ENCODE measurements at places on chromosomes 3 and 15. TPM values are rescaled to one million over a fixed set of nuclear protein-coding genes. Genes with fewer than 3 reads are reported as not detected.

The GPX1 gene
- 603 TPM for total RNA-seq

The LTK gene
- total RNA-seq, result 8.6 TPM

The CIDEC gene
- total RNA-seq, result not detected

The THAP10 gene
- 1.6 TPM for total RNA-seq

The PRRT3 gene
- total RNA-seq, result 6.3 TPM

The NOX5 gene
- 2.1 TPM for total RNA-seq

The PRSS50 gene
- total RNA-seq, result 0.34 TPM

The GOLGA6L24 gene
- not detected for total RNA-seq

The CTNNB1 gene
- 332 TPM for total RNA-seq

DNA sequence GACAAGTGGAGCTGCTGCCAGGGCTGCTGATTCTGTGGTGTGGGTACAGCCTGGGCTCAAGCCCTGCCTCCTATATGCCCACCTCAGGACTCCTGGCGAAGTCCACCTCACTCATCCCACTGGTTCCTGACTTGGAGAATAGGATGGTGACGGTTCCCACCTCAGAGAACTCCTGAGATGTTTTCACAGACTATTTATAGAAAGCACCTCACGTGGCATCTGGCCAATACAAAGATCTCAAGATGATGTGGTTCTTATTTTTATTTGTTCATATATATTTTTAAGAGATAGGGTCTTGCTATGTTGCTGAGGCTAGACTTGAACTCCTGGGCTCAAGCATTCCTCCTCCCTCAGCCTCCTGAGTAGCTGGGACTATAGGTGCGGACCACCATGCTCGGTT is 236.9 kb upstream of the BHLHE40 start:
- DNase-seq, result no peak

GRCh38 chr3:152300029-152300731 is 31.5 kb downstream of the MBNL1 start:
- DNase-seq, result no peak

- DNase-seq, result no peak
These were observed 12.6 kb downstream of the ATP2C1 start for GRCh38 chr3:130906374-130906995.

GRCh38 chr3:171508206-171508605 is 48.0 kb upstream of the TNIK start:
- DNase-seq, result no peak

DNA sequence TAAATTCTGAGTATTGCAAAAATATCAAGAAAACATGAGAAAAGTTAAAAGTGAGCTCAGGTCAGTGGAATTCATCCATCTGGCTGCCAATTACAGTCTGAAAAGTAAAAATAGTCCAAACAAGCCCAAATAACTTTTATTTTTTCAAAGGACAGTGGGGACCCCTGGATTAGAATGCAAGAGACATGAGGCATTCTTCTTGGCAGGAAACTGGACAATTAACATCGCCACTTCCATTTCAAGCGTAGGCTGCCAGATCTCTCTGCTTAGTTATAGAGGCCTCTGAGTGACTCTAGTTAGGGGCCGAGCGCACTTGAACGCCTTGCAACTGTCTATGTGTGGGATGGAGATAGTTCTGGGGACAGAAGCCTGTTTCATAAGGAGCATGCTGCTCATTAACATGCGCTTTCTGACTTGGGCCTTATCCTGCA is 189.1 kb downstream of the GHSR start:
- no peak for DNase-seq

GRCh38 chr3:161100994-161101393 is 4.2 kb downstream of the B3GALNT1 start:
- DNase-seq, result peak; percentile 68

DNA sequence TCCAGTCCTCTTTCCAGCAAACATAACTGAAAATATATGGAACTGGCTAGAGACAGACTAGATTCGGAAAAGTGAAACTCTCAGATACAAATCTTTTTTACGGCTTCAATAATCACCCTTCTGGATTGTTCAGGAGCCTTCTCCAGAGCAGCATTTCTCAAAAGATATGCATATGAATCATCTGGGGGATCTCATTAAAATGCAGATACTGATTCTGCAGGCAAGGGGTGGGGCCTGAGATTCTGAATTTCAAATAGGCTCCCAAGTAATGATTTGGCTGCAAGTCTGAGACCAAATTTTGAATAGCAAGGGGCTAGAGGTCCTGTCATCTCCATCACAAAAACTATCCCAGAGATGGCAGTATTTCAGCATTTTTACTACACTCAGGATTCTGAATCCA is 165.4 kb downstream of the CTNNB1 start:
- DNase-seq, result no peak

DNA sequence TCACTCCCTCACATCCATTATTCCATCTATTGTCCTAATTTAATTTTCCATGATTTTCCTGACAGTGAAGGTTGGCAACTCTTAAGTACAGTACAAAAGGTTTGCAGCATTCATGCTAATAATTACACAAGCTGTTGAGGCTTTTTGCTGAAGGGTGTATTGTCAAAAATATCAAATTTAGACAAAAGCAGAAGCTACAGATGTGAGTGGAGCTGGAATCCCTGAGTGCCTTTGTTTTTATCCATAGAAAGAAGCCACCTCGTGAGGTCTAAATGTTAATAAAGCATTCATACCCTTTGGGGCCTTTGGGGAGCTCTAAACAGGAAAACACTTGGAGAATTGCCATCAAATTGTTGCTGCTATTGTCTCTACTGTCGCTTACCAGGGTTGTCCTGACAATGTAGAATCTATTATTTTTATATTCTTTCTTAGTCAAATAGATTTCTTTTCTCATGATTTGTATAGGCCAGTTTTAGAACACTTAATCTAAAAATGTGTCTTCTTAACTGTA is 185.8 kb upstream of the ROBO1 start:
- no peak for DNase-seq

- no peak for DNase-seq
These were observed 73.1 kb upstream of the COL8A1 start for GRCh38 chr3:99565331-99565730.

DNA sequence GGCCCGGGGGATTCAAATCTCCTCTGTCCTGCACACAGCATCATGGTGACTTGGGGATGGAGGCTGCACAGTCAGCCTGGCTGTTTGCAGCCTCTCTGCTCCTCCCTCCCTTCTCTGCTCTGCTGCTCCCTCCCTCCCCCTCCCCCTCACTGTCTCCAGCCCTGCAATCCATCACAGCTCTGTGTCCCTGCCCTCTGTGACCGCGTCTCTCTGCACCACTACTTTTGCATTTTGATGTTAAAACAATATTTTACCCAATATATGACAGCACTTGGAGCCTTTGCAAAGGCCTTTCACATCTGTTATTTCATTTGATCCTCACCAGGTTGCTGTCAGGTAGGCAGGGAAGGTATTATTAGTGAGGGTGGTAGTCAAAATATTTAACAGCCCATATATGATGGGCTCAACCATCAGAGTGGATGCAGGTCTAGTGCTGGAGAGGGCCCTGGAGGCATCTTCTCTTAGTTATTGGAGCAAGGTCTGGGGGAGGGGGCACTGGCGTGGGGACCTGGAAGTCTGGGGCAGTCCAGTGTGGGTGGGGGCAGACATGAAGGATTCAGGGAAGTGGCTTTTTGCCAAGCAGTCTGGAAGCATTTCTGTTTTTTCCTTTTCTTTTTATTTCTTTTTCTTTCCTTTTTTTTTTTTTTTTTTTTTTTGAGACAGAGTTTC is 16.3 kb upstream of the VPS8 start:
- DNase-seq, result no peak

- no peak for DNase-seq
These were observed 334.9 kb upstream of the NR2F2 start for GRCh38 chr15:95995375-95996168.

GRCh38 chr3:189458528-189458927 is 172.7 kb upstream of the TP63 start:
- no peak for DNase-seq

DNA sequence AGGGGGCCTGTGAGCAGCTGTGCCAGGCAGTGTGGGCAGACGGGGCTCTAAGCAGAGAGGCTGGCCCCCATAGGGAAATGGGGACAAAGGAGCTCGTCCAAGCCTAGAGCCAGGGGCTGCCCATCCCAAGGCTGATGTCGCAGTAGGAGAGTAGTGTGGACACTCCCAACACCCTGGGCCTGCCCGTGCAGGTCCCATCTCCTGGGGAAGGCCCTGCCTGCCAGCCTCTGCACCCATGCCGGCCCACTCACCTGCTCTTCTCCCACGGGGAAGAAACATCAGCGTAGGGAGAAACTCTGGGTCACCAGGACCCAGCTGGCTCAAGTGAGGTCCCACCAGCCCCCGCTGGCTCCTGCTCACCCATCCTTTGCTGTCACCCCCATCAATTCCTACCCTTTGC is 10.7 kb upstream of the DUSP7 start:
- no peak for DNase-seq

DNA sequence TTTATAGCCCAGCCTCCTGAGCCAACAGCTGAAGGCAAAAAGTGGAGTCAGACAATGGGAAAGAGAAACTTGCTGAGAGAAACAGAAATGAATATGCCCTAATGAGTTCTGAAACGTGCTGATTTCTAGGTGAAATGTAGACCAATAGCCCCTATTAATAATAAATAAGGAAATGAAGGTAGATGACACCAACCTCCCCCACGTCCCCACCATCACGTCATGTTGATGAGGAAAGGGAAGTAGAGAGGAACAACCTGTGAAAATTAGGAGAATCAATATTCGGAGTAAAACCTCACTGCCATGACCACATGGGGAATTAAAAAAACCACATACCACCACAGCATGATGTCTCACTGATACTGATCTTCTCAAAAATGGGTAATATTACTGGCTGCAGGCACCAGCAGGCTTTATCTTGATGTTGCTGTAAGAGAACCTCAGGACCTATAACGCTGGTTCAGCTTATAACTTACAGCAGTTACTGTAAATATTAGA is 64.0 kb downstream of the KAT2B start:
- no peak for DNase-seq

GRCh38 chr3:99972380-99973104 is 141.8 kb downstream of the FILIP1L start:
- DNase-seq, result no peak

DNA sequence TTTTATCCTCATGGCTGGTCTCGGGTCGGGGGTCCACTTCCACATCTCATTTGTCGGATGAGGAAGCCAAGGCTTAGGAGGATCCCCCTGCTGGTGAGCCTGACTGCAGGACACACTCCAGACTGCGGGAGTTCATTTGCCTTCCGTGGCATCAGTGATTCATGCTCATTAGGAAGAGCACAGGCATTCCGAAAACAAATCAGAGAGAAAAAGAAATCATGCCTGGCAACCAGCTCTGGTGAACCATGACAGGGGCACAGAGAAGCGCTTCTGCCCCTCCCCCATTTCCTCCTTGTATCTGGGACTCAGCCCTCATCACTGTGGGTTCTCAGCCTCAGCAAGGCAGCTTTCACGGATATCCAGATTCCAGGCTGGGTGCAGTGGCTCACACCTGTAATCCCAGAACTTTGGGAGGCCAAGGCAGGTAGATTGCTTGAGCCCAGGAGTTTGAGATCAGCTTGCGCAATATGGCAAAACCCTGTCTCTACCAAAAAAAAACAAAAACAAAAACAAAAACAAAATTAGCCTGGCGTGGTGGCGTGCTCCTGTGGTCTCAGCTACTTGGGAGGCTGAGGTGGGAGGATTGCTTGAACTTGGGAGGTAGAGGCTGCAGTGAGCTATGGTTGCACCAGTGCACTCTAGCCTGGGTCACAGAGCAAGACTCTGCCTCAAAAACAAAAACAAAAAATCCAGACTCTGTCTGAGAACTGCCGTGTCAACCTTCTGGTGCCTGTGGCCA is 28.4 kb downstream of the IRAK2 start:
- DNase-seq, result peak; percentile 55

- no peak for DNase-seq
These were observed 634.0 kb downstream of the OTOL1 start for GRCh38 chr3:162130582-162130981.

DNA sequence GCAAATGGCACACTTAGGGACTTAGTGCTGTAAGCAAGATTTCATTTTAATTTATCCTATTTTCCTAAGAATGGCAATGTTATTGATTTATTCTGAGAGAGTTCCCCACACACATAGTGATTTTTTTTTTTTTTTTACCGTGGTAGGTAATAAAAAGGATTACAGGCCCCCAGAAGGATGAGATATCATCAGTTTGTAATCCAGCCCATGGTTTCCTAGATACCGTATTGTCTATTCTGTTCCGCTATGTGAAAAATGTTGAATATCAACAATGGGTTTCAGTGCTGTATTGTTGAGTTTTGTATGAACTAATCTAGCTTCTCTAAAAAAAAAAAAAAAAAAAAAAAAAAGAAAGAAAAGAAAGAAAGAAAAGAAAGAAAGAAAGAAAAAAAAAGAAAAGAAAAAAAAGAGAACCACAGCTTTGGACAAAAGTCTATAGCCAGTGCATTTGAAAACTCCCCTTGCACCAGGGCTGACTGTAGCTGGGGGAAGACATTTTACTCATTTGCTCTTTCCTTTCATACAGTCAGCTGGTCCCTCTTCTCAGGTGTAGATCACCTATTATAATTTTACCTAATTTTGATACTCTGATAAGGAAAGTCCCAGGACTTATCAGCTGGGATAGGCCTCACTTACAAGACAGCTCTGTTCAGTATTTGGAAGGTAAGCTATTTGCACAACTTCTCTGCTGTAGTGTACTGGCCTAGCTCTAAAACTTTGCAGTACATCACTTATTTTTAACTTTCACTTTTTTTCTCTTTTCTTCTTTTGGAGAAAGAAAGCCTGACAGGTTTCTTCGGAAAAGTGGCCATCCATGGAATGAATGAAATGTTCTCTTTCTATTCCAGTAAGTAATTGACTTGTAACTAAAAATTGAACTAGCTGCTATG is 101.4 kb upstream of the SOX2 start:
- DNase-seq, result no peak

DNA sequence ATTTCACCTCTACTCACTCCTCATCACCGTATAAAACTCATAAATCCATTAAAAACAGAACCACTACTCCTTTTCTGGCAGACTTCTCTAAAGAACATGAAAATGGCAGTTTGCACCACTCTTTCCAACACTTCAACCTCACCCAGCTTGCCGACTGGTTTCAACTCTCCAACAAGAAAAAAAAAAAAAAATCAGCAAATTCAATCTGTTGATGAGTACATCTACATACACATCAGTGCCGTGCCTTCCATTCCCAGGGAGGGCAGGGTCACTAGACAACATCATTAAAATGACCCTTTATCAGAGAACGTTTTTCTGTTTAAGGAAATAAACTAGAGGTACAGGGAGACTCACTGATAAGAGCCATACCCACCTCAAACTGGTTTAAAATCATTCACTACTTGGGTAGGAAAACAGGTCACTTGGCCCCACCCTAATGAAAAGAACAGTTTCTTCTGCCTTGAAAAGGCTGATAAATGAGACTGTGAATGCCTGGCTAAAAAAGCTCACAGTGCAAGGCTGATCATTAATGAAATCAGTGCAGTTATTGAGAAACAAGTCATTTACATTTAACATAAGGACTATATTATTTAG is 6.0 kb downstream of the ANXA2 start:
- DNase-seq, result no peak

GRCh38 chr15:89206908-89207331 is 14.5 kb downstream of the RLBP1 start:
- DNase-seq, result peak; percentile 85

- peak; percentile 89 for DNase-seq
These were observed 82.4 kb downstream of the P3H2 start for GRCh38 chr3:190038050-190038933.

- no peak for DNase-seq
These were observed 46.5 kb upstream of the MTMR10 start for GRCh38 chr15:31037731-31038477.

GRCh38 chr3:192892981-192893700 is 24.5 kb downstream of the MB21D2 start:
- DNase-seq, result no peak

GRCh38 chr15:29244123-29244522 is 25.5 kb downstream of the NSMCE3 start:
- DNase-seq, result no peak

- DNase-seq, result no peak
These were observed 60.8 kb downstream of the ADCY5 start for GRCh38 chr3:123388042-123388441.

Data from upper lobe of left lung (tissue), 6 donors.